Urothelium cell line (cell line): ENCODE measurements at places on chromosomes 6 and 20.

GRCh38 chr20:63857764-63858392 is 3.4 kb upstream of the ABHD16B start:
- DNase-seq = no peak

- DNase-seq = no peak
Observed at GRCh38 chr6:22363166-22363713, 66.4 kb upstream of the PRL start.

DNA sequence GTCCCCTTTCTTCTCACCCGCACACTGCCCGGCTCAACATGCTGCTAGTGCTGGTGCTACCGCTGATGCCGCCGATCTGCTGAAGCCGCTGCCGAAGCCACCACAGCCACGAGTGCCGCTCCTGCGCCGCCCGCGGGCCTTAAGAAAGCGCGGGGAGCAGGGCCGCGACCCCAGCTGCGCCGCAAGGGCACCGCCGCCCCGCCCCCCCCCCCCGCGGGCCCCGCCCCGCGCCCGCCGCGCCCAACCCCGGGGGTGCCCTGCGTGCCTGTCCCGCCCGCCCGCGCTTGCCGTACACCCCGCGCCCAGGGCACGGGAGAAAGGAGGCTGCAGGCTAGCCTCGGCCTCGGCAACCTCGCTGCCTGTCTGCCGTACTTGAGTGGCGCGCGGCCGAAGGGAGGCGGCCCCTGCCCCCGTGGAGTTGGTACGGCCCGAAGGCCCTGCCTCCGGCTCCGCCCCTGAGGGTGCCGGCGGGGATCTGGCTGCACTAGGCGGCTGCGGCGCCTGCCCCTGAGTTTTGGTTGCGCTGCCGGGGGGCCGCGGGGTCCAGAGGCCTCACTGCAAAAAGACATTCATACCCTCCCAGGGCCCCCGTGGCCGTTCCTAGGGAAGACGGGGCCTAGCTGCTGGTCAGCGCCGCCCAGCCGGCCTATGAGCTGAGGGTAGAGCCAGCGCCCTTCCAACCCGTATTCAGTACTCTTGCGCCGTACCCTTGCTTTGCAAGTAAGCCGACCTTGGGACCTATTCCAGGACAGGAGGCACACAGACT is at the start of gene SOD2:
Gene SOD2 (minus strand): TSS at position 114 of the 766 bp plus-strand sequence. CDS start 74 bp downstream, at position 40.
- DNase-seq = peak; percentile 89

GRCh38 chr6:99467509-99468106 is 42.5 kb upstream of the PNISR start:
- peak; percentile 5 for DNase-seq

- peak; percentile 76 for DNase-seq
Observed at GRCh38 chr20:4091490-4092479, 76.4 kb upstream of the RNF24 start.

DNA sequence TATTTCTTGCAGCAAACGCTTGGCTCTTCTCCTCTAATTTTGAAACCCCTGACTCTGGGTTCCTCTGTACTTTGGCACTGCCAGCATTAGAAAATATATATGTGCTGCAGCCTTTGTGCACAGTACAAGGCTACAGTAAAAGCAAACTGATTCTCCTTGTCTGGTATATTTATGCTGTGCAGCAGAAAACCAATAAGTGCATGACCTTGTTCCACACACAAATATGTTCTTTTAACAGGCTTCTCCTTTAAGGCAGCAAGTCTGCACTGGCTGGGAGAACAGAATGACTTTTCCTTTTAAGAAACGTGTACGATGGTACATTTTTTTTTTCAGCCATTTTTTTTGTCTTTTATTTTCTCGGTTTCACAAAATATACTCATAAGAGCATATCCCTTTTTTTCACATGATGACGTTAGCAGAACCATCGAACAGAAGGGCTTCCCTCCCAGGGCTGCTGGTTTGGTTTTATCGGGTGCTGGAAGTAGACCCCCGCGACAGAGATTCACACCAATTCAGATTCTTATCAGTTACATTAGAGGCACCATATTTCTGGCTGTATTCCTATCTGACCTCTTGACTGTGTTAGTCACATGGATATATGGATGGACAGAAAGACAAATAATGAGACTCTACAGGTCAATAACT is 129.9 kb upstream of the ARID1B start:
- DNase-seq = no peak

DNA sequence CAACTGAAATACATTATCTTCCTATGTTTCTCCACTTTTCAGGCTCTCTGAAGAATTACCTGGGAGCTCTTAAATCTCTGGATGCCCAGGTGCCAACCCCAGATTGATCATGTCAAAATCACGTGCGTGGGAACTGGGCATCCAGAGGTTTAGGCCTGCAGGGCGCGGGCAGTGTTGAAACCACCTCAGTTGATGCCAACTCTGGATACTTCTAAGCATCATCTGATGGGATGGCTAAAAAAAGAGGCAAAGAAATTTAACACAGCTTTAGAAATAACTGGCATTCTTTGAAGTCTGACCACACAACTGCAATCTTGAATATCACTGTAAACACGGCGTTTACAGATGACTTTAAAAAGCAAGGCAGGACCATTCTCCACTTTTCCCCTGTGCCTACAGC is 41.9 kb downstream of the PTGIS start:
- no peak for DNase-seq

DNA sequence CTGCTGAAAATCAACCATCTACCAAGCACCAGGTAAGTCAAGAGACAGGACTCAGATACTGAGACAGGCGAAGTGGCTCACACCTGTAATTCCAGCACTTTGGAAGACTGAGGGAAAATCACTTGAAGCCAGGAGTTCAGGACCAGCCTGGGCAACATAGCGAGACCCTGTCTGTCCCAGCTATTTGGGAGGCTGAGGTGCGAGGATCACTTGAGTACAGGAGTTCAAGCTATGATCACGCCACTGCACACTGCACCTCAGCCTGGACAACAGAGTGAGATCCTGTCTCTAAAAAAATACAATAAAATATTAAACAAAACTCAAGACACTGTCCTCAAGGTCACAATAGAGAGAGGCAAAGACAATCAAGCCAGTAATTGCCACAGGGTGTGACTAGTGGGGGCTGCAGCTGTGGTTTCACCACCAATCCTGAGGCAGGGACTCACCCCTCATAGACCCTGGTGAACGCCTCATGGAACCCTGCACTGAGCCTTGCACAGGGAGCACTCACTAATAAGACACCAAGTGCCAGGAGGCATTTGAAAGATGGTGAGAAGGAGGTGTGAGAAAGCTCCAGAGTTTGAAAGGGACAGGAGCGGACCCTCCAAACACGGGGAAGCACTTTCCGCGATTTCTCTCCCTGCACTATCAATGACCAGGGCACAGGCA is 1.7 kb downstream of the SNHG17 start:
- DNase-seq = no peak

DNA sequence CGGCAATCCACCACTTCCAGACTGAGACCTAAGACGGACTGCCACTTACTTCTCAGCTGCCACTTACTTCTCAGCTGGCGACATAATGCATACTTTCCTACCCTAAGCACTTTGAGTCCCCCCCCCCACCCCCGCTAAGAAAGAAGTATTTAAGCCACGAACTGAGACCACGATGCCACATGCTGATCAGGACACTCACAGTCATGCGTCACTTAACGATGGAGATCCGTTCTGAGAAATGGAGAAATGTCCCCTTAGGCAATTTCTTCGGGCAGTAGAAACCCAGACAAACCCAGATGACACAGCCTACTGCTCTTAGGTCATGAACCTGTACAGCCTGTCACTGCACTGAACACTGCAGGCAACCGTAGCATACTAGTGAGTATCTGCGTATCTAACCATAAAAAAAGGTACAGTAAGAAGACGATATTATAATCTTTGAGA is 690 bp downstream of the IFNGR1 start:
- peak; percentile 19 for DNase-seq

DNA sequence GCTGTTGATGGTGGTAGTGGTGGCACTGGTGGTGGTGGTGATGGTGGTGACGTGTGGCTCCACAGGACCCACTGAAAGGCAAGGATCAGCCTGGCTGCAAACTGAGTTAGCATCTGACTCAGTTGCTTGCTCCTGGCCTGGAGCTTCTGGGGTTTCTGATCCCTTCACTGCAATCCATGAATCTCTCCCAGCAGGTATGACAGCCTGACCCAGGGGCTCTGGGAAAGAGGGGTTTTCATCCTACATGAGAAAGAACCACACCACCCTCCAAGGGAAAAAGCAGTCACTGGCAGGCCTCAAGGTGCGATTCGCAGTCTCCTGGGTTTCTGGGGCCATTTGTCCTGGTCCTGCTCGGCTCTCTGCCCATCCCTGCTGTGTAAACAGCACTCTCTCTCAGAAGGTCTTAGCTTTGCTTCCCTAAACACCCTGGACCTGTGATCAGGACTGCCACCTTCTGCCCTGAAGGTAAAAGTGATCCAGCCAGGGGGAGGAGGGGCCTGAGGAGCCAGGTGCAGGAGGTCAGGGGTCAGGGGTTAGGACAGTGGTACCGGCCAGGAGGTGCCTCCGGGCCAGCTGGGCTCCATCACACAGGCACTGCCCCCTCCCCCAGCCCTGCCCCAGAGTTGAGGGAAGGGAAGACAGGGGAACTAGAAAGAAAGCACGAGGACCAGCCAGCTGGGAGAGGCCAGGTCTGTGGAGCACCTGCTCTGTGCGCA is 152.0 kb downstream of the BMP7 start:
- DNase-seq = no peak

DNA sequence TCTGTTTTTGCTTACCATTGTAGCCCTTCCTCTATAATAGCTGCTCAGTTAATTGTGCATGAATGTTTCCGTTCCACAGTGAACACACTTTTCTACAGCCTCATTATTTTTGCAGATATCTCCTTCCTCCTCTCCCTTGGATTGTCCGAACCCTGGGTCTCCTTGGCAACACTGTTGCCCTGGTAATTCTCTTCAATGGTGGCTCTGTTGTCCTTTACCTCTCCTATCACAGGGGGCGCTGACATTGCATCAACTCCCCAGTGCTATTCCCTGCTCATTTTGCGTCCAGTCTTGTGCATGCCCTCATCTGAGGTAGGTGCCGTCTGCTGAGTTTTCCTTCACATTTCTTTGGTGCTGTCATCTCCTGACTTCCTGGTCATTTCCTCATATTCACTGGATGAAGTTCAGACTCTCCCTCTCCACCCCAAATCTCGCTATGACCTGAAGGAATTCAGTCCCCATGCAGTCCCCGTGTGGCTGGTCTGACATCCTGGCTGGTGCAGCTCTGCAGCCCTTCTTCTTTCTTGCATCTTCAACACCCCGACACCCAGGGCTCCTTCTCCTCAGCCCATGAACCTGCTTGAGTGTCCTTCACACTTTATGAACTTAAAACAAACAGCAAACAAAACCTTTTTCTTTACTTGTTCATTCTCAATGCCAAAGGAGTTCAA is 21.1 kb downstream of the PHACTR2 start:
- no peak for DNase-seq

DNA sequence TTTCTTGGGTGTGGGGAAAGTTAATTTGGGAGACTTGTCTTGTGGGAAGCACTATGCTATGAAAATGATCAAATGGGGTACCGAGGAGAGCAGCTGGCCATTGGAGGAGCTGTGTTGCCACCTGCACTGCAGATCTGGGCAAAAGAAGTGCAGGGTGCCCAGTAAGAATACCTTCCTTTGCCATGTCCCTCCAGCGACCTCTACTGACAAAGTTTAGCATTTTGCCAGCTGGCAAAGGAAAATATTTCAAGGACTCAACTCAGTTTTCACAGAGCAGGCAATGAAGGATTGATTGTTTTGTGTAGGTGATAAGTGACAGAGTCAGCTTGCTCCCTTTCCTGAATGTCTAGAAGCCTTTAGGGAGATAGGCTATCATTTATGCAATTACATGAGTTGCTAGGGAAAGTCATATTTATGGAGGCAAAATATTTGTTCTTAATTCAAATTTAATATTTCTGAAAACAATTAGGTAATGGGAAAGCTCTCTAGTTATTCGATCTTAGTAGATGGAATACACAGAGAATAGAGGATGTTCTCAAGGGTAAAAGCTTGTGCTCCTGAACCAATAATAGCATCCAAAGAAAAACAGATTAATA is 118.4 kb downstream of the FARS2 start:
- peak; percentile 7 for DNase-seq

DNA sequence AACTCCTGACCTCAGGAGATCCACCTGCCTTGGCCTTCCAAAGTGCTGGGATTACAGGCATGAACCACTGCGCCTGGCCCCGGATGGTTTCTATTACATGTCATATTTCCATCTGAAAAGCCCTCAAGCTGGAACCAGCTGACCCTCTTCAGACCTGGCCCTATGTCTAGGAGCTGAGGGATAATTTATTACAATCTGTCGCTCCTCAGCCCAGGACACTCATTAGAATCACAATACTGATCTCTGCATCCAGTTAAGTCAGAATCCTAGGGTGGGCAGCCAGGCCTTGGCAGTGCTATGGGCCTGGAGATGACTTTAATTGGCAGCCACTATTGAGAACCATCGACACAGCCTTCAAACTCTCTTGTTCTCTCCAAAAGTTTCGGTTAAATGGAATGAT is 162.6 kb upstream of the SNX9 start:
- no peak for DNase-seq

DNA sequence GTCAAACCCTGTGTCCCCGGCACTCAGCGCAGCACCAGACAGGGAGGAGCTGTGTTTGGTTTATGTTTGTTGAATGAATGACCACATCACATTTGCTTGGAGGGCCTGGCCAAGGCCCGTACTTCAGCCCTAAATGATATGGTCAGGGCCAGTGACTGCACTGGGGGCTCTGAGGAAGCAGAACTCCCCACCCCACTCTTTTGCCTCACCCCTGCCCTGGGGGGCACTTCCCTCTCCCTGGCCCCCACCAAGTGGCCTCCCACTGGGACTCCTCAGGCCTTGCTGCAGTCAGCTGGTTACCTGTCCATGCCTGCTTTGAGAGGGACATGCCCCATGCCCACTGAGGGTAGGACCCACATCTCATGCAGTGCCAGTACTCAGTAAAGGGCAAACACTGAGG is 2.9 kb downstream of the ADISSP start:
- DNase-seq = no peak

DNA sequence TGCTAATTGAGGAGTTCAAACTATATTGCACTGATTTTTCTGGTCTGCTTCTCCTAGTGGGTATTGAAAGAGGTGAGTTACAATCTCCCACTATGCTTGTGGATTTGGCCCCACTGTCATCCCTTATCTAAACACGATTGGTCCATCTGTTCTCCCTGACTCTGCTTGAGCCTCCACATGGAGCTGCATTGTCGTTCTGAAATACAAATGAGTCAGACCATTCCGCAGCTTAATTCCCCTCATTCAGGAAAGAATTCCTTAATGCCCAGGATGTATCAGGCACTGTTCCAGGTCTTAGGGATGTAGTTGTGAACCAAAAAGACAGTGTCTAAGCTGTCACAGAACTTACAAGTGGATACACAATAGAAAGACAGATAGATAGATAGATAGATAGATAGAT is 461.9 kb downstream of the QKI start:
- DNase-seq = no peak

DNA sequence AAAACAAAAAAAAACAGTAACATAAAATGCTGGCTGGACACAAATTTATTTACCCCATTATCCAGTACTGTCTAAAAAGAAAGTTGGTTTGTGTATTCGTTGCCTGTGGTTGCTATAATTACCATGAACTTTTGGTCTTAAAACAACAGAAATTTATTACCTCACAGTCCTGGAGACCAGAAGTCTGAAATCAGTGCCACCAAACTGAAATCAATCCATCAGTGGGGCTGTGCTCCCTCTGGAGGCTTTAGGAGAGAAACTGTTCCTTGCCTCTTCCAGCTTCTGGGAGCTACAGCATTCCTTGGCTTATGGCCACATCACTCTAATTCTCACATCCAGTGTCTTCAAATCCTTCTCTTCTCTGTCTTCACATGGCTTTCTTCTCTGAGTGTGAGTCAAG is 79.4 kb downstream of the SNX5 start:
- no peak for DNase-seq
